ENCODE measurements at places on chromosomes 7 and 10.

DNA sequence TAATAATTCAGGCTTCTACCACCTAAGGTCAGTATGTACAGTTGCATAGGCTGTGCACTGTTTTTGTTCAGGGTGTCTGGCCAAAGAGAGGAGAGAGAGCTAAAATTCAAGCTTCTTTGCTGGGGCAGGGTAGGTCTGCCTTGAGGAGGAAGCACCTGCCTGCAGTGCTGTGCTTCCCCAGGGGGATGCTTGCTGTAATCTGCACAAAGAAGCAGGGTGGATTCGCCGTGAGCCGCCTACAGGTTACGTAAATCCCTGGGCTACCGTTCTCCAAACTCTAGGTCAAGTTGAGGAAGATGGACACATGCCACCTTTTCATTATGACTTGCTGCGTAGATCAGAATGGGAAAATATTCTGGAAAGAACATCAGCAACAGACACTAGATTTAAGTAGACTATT is 543.3 kb downstream of the TNS3 start:
- DNase-seq: no peak

DNA sequence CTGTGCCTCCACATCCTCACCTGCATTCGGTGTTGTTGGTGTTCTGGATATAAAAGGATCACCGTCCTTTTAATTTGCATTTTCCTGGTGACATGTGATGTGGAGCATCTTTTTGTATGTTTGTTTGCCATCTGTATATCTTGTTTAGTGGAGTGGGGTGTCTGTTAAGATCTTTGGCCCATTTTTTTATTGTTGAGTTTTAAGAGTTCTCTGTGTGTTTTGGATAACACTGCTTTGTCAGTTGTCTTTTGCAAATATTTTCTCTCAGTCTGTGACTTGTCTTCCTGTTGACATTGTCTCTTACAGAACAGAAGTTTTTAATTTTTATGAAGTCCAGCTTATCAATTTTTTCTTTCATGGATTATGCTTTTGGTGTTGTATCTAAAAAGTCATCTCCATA is 38.5 kb downstream of the DYNC2I1 start:
- DNase-seq: no peak

DNA sequence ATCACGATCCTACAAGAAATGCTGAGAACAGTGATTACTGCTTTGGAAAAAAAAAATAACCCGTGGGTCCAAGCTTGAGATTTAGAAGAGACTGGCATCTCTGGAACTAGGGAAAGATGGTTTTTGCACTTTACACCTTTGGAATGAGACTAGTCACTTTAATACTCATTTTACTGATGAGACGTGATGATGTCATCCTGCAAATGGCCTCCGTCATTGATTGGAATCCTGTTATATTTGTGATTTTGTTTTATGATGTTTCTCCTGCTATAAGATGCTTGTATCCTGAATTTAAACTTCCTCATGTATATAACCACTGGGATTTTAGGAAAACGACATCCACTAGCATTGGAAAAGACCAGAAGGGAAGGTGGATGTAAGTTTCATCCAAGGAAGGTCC is 361.3 kb upstream of the AOAH start:
- DNase-seq: peak; percentile 15

GRCh38 chr10:17199351-17199804 is 2.1 kb downstream of the TRDMT1 start:
- DNase-seq: peak; percentile 70

DNA sequence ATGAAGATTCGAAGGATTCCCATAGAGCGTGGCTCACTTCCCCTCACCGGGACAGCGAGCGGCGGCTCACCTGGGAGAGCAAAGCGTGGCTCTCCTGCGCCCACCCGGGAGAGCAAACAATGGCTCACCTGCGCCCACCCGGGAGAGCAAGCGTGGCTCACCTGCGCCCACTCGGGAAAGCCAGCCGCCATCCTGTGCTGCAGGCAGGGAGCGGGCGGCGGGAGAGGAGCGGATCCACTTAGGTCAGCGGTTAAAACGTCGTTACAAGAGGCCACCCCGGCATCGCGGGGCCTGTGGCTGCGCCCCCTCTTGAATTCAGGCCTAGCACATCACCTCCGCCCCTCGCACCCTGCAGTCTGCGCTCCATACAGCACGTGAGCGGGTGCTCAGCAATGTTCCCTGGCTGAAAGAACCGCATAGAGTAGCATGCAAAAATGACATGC is 461 bp upstream of the FIGNL1 start:
- DNase-seq: peak; percentile 3

DNA sequence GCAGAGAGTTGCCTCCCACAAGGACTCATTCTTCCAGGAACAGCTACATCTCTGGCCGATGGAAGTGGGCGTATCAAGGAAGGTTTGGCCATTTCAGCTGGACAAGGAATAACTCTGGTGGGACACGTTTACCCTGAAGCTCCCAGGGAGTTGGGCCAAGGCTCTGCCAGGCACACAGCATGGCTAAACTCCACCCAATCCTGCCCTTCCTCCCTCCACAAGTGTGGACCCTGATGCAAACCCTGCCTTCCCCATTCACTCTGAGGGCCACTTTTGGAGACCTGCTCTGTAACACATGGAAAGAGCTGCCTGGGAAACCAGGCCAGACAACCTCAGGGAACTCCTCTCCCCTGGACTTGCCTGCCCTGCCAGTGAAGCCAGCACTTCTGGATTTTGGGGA is 407.8 kb upstream of the FOXK1 start:
- no peak for DNase-seq

- DNase-seq: peak; percentile 73
Observed at GRCh38 chr10:84540617-84541288, 212.4 kb downstream of the CCSER2 start.

DNA sequence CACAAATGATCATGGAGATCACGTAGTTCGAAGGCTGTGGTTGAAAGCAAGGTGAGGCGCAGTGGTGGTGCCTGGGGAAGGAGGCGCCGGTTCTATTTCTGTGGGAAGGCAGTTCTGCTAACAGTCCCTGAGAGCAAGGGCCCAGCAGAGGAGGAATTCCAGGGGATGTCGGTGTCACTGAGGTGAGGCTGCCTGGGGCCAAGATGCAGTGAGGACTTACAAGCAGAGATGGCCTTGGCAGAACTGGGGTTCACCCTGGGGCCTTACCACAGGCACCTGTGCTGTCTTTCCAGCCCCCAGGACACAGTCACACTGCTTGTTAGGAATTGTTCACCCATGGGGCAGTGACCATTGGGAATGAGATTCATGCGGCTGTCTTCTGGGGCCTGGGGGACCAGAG is 26.7 kb downstream of the GBX1 start:
- no peak for DNase-seq

- peak; percentile 14 for DNase-seq
Observed at GRCh38 chr10:61024856-61025201, 80.8 kb upstream of the RHOBTB1 start.

- DNase-seq: peak; percentile 7
Observed at GRCh38 chr7:105578496-105578895, 2.8 kb downstream of the EFCAB10 start.

Measured in fibroblast of skin of right biceps (primary cell).